ENCODE measurements at places on chromosomes 16 and 17. TPM values are rescaled to one million over a fixed set of nuclear protein-coding genes. Genes with fewer than 3 reads are reported as not detected.
A peak's percentile ranks its signal among the peaks of the same experiment; 100 is the strongest.

The TPPP3 gene
- 8.0 TPM for total RNA-seq

The PYDC1 gene
- not detected for total RNA-seq

- no peak for DNase-seq
Measured at GRCh38 chr17:64139542-64139941, 9.6 kb upstream of the ERN1 start.

The TBC1D26 gene
- total RNA-seq, result not detected

DNA sequence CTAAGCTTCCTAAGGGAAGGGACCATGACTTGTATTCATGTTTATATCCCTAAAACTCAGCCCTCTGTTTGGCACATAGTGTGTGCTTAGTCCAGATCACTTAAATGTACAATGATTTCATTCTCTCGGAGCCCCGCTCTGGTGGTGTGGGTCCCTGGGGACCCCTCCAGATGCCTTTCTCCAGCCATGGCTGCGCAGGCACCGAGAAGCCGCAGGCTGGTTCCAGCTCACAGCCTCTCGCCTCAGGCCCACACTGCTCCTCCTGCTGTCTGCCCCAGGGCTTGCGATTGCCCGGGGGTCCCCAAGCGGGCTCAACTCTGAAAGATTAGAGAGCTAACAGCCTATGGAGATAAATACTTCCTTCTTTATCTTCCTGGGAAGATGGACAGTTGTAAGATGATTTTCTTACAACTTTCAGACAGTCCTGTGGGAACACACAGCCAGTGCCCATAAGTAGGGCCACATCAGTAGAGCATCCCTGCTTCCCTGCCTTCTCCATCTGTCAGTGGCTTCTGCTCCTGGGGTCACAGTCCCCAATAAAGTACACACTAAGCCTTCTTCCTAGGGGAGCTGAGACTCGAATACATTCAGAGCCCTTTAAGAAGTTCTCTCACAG is 66.2 kb downstream of the CENPV start:
- peak; percentile 30 for DNase-seq

DNA sequence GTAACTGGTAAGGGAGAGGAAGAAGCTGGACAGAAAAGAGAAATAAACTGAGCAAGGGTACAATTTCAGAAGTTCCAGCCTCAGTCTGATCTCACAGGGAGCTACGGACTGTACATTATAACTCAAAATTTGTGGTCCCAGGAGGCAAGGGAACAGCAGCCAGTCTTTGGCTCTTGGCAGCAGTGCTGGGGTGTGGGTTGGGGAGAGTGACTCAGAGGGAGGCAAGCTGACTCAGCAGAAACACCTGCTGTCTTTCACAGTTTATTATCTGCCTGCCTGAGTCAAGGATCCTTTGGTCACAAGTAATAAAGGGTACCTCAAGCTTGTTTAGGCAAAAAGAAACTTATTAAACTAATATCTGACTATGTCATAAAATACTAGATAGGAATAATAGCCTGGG is 73.5 kb upstream of the KIF2B start:
- no peak for DNase-seq

DNA sequence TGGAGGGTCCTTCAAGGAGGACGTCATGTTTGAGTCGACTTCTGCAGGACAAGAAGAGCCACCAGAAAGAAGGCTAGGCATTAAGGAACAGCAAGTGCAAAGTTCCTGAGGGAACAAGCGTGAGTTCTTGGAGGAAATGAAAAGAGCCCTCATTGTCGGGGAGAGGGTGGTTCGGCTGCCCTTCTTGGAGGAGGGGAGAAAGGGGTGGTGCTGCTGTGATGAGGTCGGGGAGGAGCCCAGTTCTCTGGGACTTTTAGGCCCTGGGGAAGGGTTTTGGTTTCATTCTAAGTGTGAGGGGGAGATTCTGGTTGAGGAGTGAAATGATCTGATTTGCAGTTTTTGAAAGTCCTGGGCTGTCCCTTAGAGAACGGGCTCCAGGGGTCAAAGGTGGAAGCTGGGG is 4.1 kb downstream of the BICDL2 start:
- no peak for DNase-seq

The MYO15A gene
- total RNA-seq, result not detected

Data from heart right ventricle (tissue), 16 donors.